ENCODE measurements at places on chromosomes 1 and 21.
A peak's percentile ranks its signal among the peaks of the same experiment; 100 is the strongest.

- no peak for DNase-seq
These were observed 723.8 kb downstream of the MATN1 start for GRCh38 chr1:29999595-29999994.

DNA sequence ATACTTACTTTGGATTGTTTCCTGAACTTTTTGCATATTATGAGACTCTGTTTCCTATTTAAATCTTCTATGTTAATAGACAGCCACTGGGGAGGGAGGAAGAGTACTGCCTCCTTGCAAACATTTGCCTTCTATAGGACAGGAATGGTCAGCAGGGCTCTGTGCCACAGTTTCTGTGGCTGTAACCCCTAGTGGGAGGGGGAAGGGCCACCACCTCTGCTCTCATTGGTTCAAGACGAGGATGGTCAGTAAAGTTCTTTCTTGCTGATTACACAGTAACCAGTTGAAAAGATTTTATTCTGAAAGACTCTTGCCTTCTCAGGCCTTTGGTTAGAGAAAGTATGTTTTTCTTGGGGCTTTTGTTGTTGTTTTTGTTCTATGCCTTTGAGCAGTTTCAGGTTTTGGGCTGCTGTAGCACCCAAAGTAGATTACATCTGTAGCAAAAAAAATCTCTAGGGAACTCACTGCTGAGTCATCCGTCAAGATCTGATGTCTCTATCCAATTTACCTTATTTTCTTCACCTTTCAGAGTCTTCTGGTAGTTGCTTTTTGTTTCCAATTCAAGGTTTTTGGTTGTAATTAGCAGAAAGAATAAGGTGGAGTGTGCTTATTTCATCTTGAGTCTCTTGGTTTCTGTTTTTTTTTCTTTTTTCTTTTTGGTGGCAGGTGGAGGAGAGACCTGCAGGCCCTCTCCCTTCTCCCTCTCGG, 23.1 kb downstream of the SLC35A3 start:
- no peak for DNase-seq

GRCh38 chr1:48917901-48918603, 141.4 kb upstream of the BEND5 start:
- DNase-seq = no peak

- DNase-seq = no peak
These were observed at the start of gene PDZK1 for GRCh38 chr1:145707183-145707867. Gene PDZK1 (minus strand): TSS chr1:145707368. CDS start chr1:145688021, 19,347 bp downstream.

GRCh38 chr1:172326136-172326535, 94.3 kb upstream of the C1orf105 start:
- DNase-seq = peak; percentile 35

- DNase-seq = peak; percentile 48
These were observed 5.5 kb upstream of the SNX27 start for GRCh38 chr1:151606384-151606783.

DNA sequence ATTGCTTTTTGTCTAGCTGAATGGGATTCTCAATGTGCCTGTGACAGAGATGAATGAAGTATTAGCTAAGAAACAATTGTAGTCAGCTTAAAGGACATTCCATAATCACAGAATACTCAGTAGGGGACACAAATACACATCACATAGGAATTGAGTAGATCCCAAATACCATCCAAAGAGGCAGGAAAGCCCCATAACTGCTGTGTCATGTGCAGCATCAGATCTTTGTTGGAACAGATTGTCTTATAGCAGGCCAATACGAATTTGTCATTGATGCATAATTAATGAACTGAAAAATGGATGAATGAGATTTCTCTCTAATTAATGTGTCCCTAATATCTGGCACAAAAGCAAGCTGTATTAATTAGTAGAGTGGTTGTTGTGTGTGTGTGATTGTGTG, 82.3 kb upstream of the S1PR1 start:
- no peak for DNase-seq

- DNase-seq = no peak
These were observed 6.9 kb downstream of the LMNA start for GRCh38 chr1:156121457-156121856.

DNA sequence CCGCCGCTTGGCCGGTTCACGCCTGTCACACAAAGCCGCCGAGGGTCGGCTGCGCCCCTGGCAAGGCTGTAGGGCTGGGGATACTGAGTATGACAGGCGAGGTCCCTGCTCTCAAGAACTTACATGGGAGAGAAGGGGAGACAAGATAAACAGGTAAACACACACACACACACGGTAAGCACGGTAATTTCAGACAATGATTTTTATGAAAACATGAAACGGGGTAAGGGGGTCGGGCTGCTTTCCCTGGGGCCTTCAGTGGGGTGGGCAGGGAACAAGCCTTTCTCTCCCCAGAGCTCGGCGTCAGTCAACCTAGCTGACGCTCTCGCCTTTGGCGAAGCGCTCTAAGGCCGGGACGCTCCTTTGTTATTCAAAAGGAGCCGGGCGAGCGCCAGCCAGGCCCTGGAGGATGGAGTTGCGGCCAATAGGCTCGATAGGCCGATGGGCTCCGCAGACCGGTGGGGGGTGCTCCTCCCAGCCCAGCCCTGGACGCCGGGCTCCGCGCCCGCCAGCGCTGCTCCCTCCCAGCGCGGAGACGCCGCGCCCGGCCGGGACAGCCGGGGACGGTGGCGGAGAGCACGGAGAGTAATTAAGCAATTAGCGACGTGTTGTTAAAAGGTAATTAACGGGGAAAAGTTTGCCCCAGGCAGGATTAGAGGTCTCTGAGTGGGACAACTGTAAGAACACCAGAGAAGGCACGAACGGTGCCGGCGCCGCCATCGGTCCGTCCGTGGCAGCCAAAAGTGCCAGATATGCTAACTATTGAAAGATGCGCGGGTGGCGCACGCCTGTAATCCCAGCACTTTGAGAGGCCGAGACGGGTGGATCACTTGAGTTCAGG, 950 bp upstream of the INKA2 start:
- DNase-seq = peak; percentile 52

DNA sequence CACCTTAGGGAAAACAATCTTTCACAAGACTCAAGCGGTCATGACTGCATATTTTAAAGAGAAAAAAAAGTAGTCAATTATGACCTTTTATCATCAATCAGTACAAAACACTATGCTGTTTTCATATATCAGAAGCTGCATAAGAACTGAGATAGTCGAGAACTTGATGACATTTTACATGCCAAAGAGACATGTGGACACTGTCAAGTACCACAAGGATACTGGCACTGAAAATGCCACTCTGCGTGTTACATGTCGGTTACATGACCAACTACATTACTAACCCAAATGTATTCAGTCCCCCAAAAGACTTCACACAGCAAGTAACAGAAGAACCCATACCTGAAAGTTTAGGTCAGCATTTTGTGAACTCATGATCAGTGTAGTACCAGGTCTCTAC, 975.0 kb upstream of the ADGRL4 start:
- DNase-seq = no peak

DNA sequence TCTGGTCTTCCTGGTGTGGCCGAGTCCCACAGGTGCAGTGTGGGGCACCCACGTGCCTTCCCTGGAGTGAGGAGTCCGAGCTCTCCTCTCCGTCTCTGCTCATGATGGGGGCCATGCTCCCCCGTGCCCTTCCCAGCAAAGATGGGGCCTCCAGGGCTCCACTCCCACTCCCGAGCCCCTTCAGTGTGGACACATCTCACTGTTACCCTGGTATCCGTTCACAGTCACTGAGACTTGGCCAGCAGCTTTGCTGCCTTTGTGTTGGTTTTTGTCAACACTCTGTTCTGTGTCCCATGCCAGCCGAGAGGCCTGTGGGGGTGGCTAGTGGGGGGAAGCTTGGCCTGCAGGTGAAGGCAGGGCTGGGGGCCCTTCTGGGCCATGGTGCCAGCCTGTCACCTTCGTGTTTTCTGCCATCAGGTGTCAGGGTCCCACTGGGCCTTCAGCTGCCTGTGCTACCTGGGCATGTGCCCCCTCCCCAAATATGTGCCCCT, 46.9 kb upstream of the POFUT2 start:
- DNase-seq = no peak

- DNase-seq = no peak
These were observed 104.6 kb upstream of the L1TD1 start for GRCh38 chr1:62090016-62090415.

DNA sequence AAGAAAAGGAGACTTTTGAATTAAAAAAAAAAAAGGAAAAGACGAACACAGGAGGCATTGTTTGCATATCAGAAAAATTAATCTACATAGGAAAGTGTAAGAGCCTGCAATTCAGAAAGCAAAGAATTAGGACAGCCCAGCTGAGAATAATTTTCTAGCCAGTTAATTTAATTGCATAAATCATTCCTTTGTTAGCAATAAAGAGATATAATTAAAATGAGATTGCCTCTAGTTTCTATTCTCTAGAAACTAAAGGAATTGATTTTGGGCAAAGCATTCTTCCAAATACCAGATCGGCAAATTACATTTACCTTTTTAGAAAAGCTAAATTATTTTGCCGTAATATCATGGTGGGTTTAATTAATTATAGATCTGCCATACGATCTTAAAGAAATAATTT, 46.0 kb downstream of the NUF2 start:
- no peak for DNase-seq

- DNase-seq = no peak
These were observed 427 bp downstream of the WNT3A start for GRCh38 chr1:228007049-228007800.

DNA sequence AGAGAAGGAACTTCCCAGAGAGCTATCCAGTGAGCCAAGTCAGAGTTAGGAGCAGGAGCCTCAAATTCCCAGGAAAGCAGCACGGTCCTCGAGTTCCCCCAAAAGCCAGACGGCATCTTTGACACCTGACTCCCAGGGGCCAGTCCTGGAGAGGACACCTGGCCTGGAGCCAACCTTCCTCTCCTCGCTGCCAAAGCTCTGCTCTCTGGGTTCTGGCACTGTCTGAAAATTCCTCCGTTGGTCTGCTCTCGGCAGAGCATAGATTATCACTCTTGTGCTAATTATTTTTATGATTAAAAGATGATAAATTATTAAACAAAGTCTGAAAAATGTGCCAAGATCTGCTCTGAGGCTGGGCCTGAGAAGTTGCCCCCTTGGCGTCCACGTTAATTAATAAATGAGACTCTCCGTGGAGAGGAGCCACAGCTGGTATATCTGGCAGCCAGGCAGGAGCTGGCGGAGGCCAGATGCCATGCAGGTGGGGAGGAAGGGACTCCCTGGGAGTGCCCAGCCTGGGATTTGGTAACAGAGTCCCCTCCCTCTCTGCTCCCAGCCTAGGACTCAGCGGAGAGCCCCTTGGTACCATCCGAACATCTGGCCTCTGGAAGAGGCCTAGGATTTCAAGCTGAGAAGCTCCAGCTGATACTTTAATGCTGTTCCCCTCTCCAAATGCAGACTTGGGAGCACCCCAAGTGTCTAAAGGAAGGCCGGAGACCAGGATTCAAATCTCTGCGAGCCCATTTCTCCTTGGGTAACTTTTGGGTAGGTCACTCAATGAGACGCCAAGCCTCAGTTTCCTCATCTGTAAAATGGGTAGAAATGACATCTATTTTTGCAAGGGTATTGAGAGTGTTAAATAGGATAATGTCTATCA, 163.7 kb upstream of the POU3F1 start:
- DNase-seq = no peak

DNA sequence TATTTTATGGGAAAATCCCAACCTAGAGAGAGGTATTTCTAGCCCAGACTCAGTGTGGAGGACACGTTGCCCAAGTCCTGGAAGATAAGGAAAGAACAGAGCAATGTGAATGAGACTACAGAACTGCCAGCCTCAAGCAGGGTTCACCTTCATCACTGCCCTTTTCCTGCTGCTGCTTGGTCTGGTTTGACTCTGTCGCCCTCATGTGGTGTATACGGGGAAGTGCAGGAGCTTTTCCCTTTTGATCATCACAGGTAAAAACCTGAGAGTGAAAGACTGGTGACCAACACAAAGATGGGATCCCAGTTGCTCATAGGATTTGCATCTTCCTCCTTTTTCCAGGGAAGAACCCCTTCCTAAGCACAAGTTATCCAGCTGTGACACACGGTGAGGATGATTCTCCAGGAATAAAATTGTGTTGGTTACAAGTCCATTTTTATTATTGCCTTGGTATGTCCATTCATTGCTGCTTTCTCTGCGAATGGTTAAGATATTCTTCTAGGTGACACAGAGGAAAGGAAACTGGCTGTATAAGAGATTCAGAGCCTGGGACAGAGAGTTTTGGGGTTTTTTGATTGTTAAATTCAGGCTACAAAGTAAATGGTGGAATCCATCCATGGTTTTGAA, 89.5 kb upstream of the CD53 start:
- peak; percentile 50 for DNase-seq

GRCh38 chr1:200970771-200971427, 52.6 kb downstream of the KIF21B start:
- DNase-seq = no peak

- DNase-seq = peak; percentile 59
These were observed 3.6 kb downstream of the NIBAN1 start for GRCh38 chr1:184970691-184971161.

- no peak for DNase-seq
These were observed 21.6 kb upstream of the GPR137B start for GRCh38 chr1:236120721-236121153.

DNA sequence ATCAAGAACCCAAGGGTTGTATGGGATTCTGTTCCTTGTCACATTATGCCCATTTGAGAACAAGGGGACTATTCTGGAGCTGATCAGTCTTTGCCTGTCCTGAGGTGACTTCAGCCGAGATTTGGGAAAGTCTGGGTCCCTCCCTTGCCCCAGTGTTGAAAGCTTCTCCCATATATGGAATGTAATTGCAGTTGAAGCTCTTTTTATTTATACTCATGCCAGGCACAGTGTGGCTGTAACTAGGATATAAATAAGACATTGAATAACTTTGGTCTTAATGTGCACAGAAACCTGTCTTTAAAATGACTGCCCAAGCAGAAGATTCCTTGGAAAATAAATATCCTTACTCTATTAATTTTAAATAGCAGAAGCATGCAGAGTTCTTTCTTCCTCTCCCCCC, 15.2 kb downstream of the AKNAD1 start:
- DNase-seq = no peak

- DNase-seq = no peak
These were observed 2.8 kb upstream of the ZBTB7B start for GRCh38 chr1:154999571-155000410.

DNA sequence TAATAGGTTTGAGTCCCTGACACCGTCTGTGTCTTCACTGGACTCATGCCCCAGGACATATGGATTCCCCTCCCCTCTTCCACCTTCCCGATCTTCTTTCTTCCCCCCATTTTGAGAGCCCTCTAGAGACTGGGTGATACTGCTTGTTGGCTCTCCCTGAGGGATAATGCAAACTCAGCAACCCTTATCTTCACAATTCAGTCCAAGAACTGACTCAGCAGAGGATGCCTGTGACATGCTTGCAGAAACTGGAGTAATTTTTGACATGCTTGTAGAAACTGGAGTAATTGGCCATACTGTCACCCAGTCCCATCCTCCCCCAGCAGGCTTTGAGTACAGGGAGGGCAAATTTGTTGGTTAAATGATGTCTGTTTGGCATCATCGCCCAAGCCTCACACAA, 127.6 kb upstream of the CTTNBP2NL start:
- DNase-seq = peak; percentile 1

Data from IMR-90 (cell line).